ENCODE measurements at places on chromosomes 1 and 21.

DNA sequence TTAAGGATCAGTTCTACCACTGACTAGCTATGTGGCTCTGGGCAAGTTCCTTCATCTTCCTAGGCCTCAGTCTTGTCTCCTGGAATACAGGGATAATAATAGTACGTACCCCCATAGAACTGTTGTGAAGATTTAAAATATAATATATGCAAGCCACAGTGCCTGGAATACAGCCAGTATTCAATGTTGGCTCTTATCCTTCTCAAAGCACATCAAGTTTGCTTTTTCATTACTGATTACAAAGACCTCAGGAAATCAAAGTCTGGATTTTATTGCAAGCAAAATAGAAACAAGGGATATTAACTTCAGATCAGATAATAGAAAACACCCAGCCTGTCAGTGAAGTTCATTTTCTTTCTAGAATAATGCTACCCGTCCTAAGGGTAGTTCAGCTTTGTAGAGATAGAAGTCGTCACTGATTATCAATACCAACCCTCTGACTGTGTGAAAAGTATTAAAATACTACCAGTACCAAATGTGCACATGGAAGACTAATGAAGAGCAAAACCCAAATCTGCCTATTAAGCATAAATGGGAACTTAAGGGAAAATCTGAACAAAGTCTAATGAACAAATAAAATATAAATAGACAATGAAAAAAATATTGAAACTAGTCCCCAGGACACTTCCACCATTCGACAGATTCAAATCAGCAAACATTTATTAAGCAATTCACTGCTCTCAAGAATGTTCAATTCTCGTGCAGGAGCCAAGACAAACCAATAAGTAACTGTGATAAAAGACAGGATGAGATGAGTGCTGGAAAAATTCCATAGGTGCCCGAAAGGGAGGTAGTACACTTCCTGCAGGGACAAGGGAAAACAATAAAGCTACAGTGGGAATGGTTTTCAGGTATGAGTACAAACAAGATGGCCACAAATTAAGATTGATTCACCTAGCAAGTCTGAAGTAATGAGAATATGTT lies 206.2 kb downstream of the SMYD3 start:
- no peak for DNase-seq

- DNase-seq = no peak
Observed at GRCh38 chr1:220914283-220915116, 35.3 kb downstream of the HLX start.

DNA sequence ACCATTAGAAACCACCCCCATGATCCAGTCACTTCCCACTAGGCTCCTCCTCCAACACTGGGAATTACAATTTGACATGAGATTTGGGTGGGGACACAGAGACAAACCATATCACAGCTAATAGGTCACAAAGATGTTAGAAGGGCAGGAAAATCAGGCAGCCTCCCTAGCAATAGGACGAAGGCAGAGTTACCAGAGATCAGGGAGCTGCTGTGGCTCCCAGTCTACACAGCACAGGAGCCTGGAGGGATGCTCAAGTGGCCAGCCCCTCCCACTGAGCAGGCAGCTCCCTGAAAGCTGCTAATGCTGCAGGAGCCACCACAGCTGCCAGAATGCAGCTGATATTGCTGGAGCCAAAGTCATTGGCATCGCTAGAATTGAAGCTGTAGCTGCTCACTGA lies 51.0 kb downstream of the CR1L start:
- no peak for DNase-seq

DNA sequence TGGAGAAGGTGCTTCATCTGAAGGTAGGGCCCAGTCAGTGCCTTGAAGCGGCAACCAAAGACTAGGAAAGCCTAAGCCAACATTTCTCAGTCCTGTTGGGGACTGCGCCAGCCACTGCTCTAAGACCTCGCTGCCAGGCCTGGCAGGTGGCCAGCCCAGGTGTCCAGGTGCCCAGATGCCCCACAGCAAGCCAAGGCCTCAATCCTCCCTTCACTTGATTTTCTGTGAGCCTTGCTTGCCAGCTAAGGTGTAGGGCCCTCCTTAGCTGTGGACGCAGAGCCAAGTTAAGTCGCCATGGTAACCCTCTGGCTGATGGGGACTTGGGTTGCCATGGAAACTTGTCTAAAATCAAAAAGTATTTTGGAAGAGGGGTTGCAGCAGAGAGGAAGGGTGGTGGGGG lies 135.0 kb downstream of the NAV1 start:
- DNase-seq = no peak

- no peak for DNase-seq
Observed at GRCh38 chr1:203069030-203069747, 16.6 kb downstream of the MYOG start.

- no peak for DNase-seq
Observed at GRCh38 chr1:112721966-112722524, 6.9 kb upstream of the PPM1J start.

Data from activated CD4-positive, alpha-beta T cell treated with anti-CD3 and anti-CD28 coated beads, Interleukin-2, amount 50 U/mL, for 16 hours (primary cell).